ENCODE measurements at places on chromosomes 1 and 21. TPM values are rescaled to one million over a fixed set of nuclear protein-coding genes. Genes with fewer than 3 reads are reported as not detected.
A peak's percentile ranks its signal among the peaks of the same experiment; 100 is the strongest.

Gene WDR3
- 6.5 TPM for total RNA-seq

Gene DMRTA2
- not detected for total RNA-seq

Gene KLHDC8A
- total RNA-seq = 0.18 TPM

Gene ACTN2
- 1,403 TPM for total RNA-seq

DNA sequence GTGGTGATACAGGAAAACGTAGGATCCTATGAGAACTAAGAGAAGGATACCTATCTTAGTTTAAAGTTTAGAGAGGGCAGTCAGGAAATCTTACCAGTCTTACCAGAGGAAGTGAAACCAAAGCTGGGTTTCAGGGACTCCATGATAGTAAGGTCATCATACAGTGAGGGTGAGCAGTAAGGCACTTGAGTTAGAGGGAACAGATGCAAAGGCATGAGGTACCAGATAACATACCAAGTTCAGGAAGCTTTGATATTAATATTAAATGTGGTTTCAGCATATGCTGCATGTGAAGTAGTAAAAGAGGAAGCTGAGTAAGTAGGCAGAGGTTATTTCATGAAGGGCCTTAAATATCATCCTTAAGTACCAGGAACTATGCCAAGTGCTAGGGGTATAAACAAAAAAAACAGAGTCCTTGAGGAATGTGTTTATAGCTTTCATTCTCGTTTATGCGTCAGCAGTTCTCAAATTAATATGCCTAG lies 16.9 kb downstream of the ATG4C start:
- DNase-seq = no peak

DNA sequence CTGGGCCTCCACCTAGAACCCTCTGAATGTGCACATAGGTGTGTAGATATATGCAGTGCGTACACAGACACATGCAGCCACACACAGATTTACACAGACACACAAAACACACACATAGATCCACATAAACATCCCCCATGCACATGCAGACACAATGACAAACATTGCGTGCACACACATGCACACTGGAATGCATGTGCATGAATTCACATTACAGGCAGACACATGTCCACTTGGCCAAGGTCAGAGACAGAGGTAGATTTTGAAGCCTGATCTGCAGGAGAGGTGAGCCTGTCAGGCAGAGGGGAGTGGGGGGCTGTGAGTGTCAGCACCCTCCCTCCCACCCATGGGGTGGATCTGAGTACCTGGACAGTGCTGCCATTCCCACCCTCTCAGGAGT lies 338.5 kb downstream of the PTPRU start:
- peak; percentile 9 for DNase-seq

DNA sequence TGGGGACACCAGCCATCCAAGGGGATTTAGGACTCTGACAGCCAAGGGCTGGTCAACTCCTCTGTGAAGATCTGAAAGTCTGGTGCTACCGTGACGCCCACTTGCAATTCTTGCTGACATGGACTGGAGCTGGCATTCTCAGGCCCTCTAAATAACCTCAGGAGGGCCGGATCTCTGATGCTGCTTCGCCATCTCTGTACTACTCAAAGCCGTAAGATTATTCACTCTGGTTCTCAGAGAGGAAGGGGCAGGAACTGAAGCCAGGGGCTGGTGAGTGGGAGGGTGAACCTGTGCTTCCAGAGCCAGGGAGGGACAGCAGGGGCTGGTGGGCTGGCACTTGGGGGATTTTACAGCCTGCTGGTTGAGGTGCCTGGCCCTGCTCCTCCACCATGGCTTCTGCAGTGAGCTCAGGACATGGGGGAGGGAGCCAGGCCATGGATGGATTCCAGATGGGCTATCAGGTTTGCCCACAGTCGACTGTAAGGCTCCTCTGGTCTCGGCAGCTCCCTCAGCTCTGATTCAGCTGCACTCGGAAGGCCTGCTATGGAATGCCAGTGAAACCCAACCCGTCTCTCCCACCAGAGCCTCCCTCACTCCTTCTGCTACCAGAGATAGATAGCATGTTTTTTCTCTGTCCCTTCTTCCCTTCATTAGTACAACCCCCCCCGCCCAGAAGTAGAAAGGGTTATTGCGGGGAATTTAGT lies 84.5 kb downstream of the PLXNA2 start:
- DNase-seq = no peak

- DNase-seq = no peak
Measured at GRCh38 chr1:231036416-231036815, 3.6 kb downstream of the FAM89A start.

Gene TTC22
- 0.19 TPM for total RNA-seq

Gene NOL9
- 15.4 TPM for total RNA-seq

GRCh38 chr1:215776336-215776735 lies 209.2 kb downstream of the KCTD3 start:
- DNase-seq = no peak

Gene HSPB7
- total RNA-seq = 4,961 TPM

Gene LCA5L
- 1.5 TPM for total RNA-seq

DNA sequence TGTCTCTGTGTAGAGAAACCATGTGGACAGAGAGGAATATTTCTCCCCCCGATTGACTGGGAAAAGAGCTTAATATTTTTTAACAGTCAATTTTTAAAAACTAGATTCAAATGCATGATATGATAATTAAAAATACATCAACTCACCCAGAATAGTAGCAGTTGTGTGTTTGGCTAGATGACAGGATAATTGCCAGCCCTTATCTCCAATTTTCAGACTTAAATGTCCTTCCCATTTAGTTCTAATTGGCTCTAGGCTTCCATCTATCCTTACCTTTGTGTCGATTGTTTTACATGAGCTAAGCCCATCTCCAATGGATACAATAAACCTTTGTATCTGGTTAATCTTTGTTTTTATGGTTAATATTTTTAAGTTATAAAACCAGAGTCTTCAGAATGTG lies 23.9 kb upstream of the KIAA0040 start:
- DNase-seq = no peak

DNA sequence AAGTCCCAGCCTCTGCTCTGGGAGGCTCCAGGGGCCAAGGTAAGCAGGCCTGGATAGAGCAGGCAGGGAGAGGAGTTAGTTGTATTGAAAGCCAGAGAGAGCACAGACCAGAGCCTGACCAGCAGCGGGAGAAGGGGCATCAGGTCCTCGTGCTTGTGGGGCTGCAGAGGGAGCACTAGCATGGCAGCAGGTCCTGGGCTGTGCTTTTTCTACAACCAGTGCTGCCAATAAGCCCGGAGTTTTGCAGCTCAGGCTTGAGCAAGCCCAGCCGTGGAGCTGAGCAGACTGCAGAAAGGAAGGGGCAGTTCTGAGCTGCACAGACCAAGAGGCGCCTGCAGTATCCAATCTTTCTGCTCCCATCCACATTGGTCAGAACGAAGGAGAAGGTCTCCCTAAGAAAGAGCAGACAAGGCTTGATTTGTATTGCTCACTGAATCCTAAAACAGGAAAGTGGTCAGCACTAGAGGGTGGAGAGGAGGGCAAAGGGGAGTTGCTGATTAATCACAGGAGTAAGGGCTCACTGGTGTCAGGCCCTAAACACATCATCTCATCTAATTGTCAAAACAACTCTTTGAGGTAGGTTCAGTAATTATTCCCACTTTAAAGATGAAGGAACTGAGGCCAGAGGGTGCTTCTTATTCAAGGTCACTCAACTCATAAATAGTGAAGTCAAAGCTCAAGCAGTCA lies 2.7 kb downstream of the DENND2D start:
- no peak for DNase-seq

DNA sequence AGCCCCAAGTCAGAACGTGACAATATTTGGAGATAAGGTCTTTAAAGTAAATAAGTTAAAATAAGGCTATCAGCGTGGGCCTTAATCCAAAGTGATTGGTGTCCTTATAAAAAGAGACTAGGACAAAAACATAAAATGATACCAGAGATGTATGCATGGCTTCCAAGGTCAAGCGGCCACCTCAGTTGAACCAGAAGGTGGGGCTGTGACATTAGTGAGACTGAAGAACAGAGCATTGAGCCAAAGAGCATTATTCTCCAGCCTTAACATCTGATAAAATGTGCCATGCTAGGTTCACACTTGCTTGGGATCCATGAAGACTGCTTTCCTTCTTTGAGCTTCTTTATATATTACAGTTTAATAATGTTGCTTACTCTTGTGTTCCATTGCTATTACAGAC lies 554.6 kb downstream of the PLA2G4A start:
- no peak for DNase-seq

GRCh38 chr1:6317098-6317760 lies 56.3 kb upstream of the GPR153 start:
- DNase-seq = no peak

- DNase-seq = no peak
Measured at GRCh38 chr1:224626042-224626441, 9.9 kb downstream of the CNIH3 start.

GRCh38 chr21:17270229-17270628 lies 242.6 kb upstream of the CXADR start:
- no peak for DNase-seq

- DNase-seq = peak; percentile 20
Measured at GRCh38 chr1:181424786-181425403, 58.4 kb upstream of the CACNA1E start.

Gene FMO3
- 1.6 TPM for total RNA-seq

DNA sequence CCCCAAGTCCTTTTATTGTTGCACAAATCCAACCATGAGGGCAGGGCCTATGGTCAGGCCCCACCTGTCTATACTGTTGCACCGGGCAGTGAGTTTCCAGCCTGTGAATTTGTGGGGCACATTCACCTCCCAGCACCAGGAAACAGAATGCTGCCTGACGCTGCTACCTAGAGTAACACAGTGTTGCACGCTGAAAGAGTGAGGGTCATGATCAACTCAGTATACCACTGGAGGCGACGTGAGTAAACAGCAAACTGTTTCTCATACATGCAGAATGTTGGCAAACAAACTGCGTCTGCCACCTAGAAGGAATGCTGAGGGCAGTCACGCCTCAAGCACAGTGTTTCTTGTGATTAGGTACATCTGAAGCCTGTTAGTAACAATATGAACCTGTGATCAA lies 13.4 kb upstream of the LRRC47 start:
- no peak for DNase-seq

Gene GSTM2
- total RNA-seq = 48.4 TPM

Gene MMP23B
- 65.0 TPM for total RNA-seq

DNA sequence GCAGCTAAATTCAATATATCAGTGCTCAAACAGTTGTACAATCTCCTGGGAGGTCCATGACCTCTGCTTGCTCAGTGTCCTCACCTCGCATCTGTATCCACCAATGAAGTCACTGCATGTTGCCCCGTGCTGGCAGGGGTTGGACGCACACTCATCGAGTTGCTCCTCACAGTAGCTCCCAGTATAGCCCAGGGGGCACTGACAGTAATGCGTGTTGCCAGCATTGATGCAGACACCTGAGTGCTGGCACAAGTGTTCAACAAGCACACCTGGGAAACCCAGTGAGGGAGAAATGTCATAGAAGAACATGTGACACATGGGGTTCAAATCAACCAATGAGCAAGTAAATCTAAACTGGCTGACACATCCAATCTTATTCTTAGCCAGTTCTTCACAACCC lies 40.9 kb upstream of the ADAM30 start:
- no peak for DNase-seq

Gene OPRD1
- total RNA-seq = not detected

Gene CDCP2
- total RNA-seq = not detected

GRCh38 chr1:41868241-41868998 lies 50.3 kb downstream of the HIVEP3 start:
- DNase-seq = no peak

Gene ZYG11A
- total RNA-seq = not detected

- peak; percentile 25 for DNase-seq
Measured at GRCh38 chr1:2584686-2585317, 1.8 kb upstream of the PRXL2B start.

GRCh38 chr1:212595229-212595628 lies 13.3 kb upstream of the ATF3 start:
- DNase-seq = no peak

GRCh38 chr1:2130156-2130555 lies 64.4 kb downstream of the FAAP20 start:
- peak; percentile 33 for DNase-seq

Gene C4BPA
- total RNA-seq = not detected

DNA sequence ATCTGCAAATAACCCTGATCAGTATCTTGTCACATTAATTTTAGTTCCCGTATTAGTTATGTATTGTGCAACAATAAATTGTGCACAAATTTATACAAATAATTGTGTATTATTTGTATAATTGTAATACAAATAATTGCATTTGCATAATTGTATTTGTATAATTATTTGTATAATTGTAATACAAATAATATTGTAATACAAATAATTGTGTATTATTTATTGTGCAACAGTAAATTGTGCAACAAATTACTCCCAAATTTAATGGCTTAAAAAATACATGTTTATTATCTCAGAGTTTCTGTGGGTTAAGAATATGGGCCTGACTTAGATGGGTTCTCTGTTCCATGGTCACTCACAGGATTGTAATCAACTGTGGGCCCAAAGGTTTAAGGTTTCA lies 86.2 kb upstream of the SAMSN1 start:
- DNase-seq = no peak
